ENCODE measurements at places on chromosomes 3 and 15.
A peak's percentile ranks its signal among the peaks of the same experiment; 100 is the strongest.

- peak; percentile 47 for DNase-seq
Measured at GRCh38 chr15:67303490-67304363, 49.1 kb downstream of the IQCH start.

GRCh38 chr15:42053010-42053409 lies 32.2 kb upstream of the PLA2G4E start:
- no peak for DNase-seq

GRCh38 chr3:190585805-190586630 lies 72.1 kb downstream of the IL1RAP start:
- DNase-seq: peak; percentile 35

GRCh38 chr3:69090021-69090420 lies 5.3 kb downstream of the ARL6IP5 start:
- no peak for DNase-seq

DNA sequence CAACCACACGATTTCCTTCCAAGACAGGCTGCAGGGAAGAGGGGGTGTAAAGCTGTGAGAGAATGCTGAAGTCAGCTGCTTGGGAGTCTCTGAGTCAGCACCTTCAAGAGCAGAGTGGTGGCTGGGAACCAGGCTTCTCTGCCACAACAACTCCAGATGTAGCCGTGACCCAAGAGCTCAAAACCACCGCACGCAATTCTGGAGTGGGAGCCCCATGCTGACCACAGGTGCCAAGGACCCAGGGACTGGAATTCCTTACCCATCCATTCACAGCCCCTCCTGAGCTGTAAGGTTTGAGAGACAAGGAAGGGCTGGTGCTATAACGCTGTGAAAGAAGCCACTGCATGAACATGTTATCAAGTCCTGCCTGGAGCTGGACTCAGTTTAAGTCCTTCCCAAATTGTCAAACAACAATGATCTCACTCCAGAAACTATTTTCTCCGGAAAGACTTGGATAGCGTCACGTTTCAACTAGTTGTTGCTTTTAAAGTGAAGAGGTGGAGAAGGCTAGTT lies 61.4 kb downstream of the UMPS start:
- DNase-seq: no peak

GRCh38 chr3:108311797-108312196 lies 15.4 kb downstream of the HHLA2 start:
- DNase-seq: no peak

DNA sequence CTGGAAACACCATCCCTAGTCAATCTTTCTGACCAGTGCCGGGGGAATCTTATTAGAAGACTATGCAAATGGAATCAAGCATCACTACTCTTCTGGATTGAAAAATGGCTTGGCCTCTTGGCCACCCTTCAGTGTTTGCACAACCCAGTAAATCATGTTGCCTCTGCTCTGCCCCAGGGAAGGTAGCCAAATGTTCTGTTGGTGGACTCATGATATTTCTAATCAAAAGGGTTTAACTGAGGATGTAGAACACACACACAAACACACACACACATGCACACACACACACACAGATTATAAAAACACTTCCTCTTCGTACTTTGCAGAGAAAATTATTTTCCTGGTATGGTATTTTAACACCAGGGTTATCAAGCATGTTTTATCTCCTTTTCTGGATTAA lies 7.9 kb downstream of the RBP2 start:
- no peak for DNase-seq

GRCh38 chr3:88225326-88226008 lies 75.7 kb downstream of the C3orf38 start:
- DNase-seq: no peak

GRCh38 chr15:60673166-60673565 lies 194.2 kb upstream of the ICE2 start:
- DNase-seq: no peak

- no peak for DNase-seq
Measured at GRCh38 chr15:79418693-79419279, 13.3 kb upstream of the MINAR1 start.
